Cortex of kidney (tissue), 1 donor: ENCODE measurements at places on chromosomes 1 and 21.

GRCh38 chr1:167927046-167927754 lies 9.3 kb upstream of the DCAF6 start:
- no peak for DNase-seq

GRCh38 chr21:42093186-42093585 lies 22.1 kb downstream of the UMODL1 start:
- DNase-seq = no peak

DNA sequence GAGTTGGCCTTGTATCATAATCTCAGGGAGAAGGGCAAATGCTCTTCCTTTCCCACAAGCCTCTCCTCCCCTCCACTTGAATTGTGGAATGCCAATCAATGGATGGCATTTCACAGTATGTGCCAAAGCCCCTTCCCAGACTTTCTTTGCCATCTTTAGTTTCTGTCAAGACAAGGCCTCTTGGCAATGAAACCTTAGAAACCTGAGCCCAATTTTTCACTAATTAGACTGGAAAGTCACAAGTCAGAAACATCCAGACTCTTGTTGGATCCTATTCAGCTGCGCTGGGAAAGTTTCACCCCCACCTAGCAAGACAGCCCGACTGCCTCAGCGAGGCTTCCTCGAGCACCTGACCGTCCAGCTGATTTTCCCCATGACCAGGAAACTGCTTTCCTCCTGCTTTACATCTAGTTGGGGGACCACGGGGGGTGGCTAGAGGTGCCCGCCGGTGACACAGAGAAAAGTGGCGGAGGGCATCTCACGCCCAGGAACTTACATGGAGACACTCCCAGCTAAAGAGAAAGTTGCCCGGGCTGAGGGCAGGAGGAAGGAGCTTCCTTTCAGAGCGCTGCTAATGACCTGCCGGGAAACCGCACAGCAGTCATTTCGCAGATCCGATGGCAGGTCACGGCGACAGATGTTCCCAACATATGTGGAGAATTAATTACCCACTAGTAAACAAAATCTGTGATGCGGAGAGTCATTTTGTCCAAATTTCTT lies 302.6 kb upstream of the RRP15 start:
- DNase-seq = no peak

DNA sequence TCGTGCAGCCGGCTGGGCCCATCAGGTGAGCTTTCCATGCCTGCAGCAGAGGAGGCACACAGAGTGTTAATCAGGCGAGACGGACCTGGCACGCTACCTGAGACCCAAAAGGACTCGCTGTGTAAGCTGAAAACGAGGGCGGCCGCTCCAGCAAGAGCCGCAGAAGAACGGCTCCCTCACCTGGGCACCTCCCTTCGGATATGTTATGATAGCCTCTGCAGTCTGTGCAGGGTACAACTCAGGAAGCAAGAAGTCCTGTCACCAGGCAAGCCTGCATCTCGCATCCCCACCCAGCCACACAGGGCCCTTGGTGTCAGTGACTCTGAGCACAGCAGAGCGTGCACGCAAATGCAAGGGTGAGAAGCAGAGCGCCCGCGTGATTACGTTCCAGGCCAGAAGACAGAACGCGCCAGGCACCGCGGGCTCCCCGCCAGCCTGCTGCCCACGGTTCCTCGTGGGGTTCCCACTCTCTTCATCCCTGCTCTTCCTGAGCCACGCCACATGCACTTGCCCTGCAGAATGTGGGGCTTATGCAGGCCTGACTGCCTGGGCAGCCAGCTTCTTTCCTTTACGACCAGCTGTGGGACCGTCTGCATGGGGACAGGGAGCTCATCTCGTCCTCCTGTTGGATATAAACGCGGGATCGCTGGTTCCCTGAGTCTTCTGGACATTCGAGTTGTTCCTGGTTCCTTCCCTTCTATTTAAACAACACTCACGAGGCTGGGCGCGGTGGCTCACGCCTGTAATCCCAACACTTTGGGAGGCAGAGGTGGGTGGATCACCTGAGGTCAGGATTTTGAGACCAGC lies 20.2 kb upstream of the LRRC47 start:
- no peak for DNase-seq

DNA sequence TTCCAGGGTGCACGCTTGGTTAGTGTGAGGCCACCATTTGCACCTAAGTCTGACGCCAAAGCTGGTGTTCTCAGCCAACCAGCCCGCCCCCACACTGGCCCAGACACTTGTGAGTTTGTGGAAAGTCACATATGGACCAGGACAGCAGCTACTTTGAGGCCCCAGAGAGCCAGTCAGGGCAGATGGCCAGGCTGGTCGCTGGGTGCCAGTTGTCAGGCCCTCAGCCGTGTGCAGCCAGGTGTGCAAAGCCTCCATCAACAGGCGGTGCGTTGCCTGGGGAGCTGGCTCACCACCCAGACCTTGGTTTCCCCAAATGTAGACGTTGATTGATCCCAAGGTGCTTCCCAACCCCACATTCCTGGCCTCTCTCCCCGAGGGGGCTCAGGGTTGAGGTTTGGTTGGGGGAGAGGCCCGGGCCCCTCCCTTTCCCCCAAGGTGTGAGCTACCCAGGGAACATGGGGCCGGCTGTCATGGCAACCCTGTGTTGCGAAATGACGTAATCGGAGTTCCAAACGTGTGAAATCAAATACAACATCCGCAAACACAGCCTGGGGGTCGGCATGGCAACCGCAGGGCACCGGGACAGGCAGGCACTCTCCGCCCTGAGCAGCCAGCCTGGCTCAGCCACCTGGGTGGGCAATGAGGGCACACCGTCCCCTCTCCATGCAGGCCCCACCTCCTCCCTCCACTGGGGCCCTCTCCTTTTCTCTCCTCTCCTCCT lies 42.2 kb upstream of the WNT4 start:
- DNase-seq = no peak

- DNase-seq = no peak
Measured at GRCh38 chr1:100053119-100053518, 79.6 kb downstream of the SASS6 start.

- DNase-seq = no peak
Measured at GRCh38 chr1:212255705-212256307, 29.4 kb upstream of the PPP2R5A start.

- DNase-seq = no peak
Measured at GRCh38 chr1:93695411-93696005, 13.9 kb upstream of the BCAR3 start.

DNA sequence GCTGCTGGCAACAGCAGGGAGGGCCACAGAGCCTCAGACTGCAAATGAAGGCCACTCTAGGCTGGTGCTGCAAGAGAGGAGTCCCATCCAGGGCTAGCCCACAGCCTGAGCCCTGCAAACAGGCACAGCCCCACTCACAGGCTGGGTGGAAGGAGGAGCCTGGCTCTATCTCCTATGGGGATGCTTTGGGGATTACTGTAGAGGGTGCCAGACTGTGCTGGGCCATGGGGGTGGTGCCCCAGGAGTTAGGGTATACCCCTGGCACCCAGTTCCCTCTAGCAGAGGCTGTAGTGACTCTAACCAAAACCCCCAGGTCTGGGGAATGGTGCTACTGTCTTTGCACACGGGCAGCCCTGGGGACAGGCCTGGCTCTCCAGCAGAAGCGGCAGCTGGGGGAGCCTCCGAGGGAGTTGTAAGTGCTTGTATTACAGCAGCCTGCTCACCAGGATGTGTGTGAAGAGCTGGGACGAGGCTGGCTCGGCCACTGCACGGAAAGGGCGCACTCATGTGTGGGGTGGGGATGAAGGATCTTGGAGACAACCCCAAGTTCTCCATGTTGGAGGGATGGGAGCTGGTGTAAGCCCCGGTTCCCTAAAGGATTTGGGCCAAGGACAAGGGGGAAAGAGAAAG lies 23.4 kb upstream of the EVA1B start:
- DNase-seq = no peak

DNA sequence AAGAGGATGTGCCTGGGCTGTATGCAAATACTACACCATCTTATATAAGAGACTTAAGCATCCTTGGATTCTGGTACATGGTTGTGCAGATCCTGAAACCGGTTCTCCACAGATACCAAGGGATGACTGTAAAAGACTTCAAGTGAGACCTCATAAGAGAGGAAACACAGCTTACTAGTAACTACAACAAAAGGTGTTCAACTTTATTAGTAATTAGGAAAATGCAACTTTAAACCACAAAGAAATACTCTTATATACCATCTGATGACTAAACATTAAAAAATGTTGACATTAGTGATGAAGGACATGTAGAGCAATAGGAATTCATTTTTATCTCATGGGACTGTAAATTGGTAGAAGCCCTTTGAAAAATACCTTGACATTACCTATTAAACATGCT lies 102.7 kb downstream of the RASAL2 start:
- DNase-seq = no peak

DNA sequence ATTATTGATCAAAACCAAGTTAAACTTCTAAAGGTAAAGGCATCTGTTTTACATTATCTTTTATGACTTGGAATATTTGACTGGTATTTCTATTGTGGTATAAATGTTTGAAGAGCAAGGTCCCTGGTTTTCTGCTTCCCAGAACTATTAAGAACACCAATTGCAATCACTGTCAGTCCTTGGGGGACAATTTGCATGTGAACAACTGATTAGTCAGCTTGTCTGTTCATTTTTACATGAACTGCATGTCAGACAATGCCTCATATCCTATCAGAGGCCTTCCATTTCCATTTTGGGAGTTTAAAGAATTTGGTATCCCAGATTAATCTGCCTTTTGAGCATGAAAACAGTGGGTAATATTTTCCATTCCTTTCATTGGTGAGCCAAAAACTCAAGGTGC lies 654.9 kb upstream of the USP24 start:
- DNase-seq = no peak

DNA sequence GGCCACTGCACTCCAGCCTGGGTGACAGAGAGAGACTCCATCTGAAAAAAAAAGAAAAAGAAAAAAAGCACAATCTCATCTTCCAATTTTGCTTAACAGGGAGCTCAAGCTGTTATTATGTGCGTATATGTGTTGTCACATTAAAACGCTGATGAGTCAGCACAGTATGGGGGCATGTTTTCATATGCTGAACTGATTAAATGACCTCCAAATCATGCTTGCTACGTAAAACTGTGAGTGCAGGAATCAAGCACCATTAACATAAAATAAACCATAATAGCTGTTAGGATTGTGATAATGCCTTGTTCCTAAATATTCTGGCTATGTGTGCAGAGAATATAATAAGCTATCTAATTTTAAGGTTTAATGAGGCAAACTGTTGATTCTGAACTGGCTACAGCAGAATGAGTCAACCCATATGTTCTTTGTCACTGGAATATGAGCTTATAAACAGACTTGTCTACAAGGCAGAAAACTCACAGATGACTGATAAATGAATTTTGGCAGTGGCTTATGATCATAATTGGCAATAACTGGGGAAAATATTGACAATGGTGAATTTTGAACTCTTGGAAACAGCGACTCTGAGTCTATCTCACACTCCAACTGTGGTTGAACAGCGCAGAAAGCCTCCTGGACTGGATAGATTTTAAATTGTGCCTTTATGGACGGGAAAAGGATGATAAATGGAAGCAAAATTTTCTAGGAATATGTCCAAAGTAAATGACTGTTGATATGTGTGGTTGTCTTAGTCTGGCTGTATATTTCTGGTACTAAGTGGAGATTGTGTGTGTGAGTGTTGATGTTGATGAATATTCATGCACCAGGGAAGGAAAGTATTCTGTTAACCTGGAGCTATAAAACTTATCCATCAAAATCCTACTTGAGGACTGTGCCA lies 75.5 kb downstream of the VCAM1 start:
- no peak for DNase-seq

GRCh38 chr1:89540406-89540970 lies 15.9 kb downstream of the LRRC8B start:
- DNase-seq = no peak

DNA sequence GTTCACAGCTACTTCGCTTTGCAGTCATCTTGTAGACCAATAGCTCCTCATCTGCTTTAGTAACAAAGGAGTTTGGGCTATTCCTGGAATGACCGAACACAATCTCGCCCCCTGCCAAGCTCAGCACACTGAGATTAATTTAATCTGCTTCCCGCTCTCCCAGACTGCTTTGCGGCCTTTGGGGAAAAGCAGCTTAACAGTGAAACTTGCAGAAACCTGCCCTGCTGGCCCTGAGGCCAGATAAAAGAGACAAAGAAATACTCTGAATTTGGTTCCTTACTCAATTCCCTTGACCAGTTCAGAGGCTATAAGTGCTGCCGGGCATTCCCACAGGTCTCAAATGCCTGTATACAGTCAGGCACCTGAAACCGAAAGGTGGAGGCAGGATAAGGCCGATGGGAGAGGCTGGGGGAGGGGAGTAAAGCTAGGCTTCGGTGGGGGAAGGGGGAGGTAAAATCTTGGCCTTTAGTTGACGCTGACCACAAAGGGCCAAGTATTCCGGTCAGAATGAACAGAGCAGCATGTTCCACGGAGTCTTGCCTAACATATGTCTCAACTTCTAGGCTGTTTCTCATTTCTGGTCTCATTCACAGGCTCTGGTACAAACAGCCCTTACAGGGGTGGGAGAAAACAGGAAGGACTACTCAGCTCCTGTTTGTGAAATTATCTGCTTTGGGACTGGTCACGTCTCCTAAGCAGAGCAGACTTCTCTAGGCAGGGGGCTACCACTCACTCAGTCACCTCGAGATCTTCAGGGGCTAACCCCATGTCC lies 17.7 kb upstream of the A3GALT2 start:
- DNase-seq = no peak

DNA sequence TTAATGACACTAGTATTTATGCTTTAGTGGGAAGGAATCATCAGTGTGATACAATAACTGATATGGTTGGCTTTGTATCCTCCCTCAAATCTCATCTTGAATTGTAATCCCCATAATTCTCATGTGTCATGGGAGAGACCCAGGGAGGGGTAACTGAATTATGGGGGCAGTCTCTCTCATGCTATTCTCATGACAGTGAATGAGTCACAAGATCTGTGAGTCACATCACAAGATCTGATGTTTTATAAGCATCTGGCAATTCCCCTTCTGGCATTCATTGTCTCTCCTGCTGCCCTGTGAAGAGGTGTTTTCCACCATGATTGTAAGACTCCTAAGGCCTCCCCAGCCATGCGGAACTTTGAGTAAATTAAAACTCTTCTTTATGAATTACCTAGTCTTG lies 1760.3 kb downstream of the NCAM2 start:
- DNase-seq = no peak

DNA sequence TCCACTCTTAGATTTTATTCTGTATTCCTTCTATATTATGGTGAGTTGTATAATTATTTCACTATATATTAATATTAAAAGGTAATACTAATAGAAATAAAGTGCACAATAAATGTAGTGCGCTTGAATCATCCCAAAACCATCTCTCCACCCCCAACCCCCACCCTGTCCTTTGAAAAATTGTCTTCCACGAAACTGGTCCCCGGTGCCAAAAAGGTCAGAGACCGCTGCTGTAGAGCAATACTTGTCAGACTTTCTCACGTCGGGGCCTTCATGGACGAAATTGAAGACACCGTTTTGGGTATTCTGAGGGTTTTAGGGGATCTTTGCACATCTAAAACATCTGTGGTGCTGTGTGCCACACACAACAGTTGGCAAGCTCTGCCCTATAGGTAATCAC lies 19.6 kb downstream of the DYRK1A start:
- no peak for DNase-seq

DNA sequence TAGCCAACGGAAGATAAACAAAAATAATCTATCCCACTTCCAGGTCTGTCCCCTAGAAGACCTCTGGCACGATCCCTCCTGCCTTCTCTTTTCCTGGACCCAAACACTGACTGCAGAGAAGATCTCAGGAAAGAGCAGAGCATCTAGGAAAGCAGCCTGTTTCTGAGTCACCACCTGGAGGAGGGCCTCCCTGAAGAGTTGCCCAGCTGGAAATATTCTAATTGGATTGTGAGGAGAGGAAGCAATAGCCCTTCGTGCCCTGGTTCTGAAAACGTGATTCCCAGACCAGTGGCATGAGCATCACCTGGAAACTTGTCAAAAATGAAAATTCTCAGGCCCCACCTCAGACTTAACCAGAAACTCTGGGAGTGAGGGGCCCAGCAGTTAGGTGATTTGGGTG lies 411.1 kb downstream of the SETD4 start:
- no peak for DNase-seq

- no peak for DNase-seq
Measured at GRCh38 chr1:190159146-190159545, 318.5 kb downstream of the BRINP3 start.
